Right kidney (tissue), 9 donors: ENCODE measurements at places on chromosomes 2 and 18.

- no peak for DNase-seq
Observed at GRCh38 chr2:175744000-175744399, 258.1 kb downstream of the LNPK start.

DNA sequence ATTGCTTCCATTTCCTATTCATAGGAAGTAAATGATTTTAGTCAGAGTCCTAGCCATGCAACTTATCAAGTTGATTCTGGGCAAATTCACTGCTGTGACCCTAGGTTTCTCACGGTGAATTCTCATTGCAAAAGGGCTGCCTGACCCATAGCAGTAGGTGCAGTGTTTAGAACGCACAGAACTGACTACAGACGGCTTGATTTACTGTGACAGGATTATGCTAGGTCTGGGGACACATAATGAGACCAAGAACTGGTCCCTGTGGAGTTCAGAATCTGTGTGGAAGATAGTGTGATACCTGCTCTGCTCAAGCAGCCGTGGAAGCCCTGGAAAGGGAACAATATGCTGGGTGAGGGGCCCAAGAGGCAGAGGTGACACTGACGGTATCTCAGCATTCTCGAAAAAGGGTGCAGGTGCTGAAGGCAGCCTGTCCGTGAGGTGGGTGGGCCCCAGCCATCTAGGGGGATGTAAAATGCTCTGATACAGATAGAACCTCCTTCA, 46.4 kb downstream of the ABCG8 start:
- DNase-seq = no peak

GRCh38 chr2:95333056-95333455, 35.9 kb downstream of the KCNIP3 start:
- DNase-seq = no peak

DNA sequence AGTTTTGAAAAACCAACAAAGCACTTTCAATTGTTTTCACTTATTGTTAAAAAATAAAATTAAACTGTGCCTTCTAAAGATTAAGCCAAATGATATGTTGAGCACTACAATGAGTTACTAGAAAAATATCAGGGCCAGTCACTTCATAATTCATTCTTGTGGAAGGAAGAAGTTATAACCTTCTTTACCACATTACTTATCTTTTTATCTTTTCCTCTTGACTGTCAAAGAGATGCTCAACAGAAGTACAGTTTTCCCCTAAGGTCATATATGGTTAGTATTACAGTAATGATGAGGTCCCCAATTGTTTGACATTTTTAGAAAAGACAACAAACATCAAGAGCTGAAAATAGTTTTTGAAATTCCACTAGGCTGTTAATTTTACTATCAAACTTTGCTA, 9.4 kb downstream of the PELI1 start:
- DNase-seq = no peak

DNA sequence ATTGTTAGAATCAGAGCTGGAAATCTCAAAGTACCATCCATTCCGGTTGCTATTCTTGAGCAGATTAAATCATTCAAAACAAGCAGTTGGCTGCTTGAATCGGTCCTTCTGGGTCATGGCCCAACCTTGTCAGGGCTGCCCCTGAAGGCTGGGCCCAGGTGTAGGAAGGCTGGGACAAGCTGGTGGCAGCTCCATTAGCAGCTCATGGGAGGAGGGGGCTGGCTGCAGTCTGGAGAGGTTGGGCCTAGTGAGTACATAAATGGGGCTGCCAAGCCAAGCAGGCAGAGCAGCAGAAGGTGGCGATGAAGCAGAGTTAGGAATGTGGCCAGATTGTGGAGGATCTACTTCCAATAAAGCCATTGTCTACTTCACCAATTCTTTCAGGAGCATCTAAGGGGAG, 81.4 kb downstream of the ADCYAP1 start:
- DNase-seq = no peak

DNA sequence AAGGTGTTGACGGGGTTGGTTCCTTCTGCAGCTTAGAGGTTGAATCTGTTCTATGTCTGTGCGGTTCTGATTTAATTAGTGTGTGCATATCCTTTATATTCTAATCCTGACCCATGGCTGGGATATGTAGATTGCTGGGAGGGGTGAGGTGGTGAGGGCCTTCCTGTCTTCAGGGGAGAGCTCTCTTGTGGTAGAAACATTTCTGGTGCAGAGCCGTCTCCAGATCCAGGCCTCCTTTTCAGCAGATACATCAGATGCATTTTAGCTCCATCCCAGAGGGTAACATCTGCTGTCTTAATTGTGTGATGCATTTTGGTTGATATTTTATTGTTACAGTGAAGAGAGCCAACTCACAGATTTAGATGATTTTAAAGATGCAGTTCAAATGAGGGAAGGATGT, 227.8 kb downstream of the AGAP1 start:
- DNase-seq = no peak

GRCh38 chr2:240864475-240864874, 4.1 kb upstream of the AGXT start:
- no peak for DNase-seq

- no peak for DNase-seq
Observed at GRCh38 chr18:72180689-72181088, 363.5 kb downstream of the CBLN2 start.
